ENCODE measurements at places on chromosomes 4 and X.

DNA sequence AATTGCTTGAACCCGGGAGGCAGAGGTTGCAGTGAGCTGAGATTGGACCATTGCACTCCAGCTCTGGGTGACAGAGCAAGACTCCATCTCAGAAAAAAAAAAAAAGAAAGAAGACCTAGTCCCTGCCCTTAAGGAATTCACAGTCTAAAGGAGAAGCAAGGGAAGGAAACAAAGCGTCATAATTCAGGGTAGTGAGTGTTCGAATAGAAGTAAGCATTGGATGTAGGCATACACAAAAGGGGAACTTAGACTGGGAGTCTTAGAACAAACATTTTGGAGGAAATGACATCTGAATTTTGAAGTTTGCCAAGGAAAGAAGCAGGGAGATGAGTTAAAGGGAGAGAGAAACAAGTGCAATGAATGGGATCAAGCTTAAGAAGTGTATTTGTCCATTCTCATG, 32.4 kb downstream of the PPM1K start:
- no peak for DNase-seq

DNA sequence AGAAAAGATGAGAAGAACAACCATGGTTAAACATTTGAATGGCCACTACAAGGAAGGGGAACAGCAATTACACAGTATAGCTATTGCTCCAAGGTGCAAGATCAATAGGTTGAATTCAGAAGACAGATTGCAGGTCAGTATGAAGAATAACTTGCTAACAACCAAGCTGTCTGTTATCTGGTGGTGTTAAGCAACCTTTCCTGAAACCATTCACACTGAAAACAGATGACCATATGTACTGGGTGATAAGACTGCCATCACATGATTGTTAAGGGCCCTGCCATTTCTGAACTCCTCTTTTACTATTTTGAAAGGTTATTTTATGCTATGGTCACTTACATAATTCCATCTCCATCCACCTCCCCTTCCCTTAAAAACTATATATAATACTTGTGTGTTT, 6.8 kb downstream of the GABRA3 start:
- no peak for DNase-seq

GRCh38 chrX:126557151-126557550, 4.5 kb upstream of the DCAF12L1 start:
- DNase-seq, result no peak

DNA sequence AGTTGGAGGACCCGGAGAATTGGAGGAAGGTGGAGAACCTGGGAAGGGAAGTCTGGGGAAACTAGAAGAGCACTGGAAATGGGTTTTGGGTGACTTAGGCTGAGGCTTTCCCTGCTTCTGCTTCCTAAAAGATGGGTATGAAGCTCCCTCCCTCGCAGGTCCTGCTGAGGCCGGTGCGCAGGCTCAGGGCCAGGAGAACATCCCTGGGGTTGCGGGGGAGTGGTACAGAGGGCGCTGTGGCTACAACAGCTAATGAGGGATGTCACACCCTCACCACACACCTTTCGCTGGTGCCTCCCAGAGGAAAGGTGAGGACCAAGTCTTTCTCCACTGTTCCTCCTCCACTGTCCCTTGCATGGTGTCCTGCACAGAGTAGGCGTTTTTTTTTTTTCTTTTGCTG, 15.8 kb downstream of the APLN start:
- no peak for DNase-seq

DNA sequence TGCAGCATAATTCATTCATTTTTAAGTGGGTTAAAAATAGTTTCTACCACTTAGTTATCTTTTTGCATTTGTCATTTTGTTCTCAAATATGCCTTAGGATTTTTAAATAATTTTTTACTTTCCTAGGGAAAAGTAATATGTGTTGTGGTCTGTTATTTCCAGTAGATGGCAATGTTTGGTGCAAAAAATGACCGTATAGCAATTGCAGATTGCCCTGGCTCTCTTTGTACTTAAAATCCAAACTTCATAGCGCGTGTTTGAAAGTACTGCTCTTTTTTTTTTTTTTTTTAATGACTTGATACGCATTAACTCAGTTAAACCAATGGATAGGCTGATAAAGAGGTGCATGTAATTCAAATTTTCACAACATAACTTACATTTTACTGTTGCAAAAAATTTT, 74.4 kb upstream of the RBMX start:
- DNase-seq, result no peak

- DNase-seq, result no peak
Observed at GRCh38 chr4:122334828-122335227, 44.0 kb upstream of the ADAD1 start.

DNA sequence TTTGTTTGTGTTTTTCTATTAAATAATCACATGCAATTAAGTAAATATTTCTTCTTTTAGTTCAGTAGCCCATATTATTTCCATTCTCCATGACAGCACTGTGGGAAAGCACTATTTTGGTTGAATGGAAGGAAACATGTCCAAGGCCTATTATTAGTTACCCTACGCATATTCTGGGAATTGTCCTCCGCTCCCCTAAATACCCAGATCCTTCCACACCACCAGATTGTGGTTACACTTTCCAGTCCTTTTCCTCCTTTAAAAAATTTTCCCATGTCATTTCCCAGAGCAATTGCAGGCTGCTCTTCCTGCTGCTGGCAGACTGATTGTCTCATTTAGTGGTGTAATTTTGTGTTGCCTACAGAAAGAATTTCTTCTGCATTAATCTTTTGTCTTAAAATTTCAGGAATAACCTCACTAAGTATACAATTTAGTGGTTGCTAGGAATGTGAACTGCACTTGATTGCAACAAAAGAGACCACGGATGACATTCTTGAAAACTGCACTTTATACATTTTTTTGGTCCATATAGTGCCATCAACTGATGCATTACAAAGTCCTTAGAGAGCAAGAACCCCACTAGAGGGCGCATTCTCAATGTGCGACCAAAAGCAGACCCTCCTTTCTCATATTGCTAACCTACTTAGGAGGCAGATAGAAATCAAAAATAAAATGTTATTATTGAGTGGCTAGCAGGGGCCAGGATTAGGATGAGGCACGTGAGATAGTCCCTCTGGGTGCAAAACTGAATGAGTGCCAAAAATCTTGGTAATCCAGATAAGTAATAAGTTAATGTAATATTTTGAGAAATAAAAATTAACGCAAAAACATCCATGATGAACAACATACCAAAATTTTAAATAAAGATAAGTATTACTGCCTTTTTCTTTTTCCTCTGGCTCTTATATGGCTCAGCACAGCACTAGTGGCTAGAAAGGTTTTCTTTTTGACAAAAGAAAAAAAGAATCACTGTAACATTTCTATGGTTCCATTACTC, 98.8 kb upstream of the IQCM start:
- no peak for DNase-seq

DNA sequence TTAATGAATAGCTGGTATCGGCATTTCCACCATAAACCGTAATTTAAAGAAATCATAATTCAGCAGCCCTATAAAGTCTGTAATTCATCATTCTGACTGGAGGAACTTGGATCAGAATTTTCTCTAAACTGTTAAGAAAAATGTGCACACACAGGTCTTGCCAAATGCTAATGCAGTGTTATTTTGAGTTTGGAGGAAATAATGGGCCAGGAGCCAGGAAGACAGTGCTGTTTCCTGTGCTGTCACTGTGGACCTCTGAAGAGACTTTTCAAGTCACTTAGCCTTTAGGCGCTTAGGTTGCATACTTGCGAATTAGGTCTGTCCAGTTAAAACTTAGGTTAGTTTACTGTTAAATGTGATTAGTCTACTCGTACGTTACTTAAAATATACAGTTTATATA, 137.5 kb upstream of the ANXA3 start:
- no peak for DNase-seq

DNA sequence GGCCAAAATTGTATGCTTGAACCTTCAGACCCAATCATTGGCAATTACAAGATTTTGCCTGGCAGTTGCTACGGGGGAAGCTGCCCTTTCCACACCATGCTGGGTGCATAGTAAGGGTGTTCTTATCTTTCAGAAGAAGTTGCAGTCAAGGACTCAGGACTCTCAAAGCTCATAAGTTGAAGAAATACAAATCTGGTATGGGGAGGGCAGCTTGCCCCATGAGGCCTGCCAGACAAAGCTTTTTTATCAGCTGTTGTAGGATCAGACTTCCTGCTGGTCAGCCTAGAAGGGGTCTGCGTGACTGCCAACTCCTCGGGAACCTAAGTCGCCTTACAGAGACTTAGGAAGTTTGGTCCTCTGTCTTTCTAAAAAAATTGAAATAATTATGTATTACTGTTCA, 174.9 kb upstream of the TECRL start:
- DNase-seq, result no peak

GRCh38 chr4:40843696-40844095, 93.9 kb downstream of the NSUN7 start:
- DNase-seq, result no peak

All from cerebellar nuclear complex (tissue), 1 donor.